ENCODE measurements at places on chromosomes 1 and 21. TPM values are rescaled to one million over a fixed set of nuclear protein-coding genes. Genes with fewer than 3 reads are reported as not detected.
A peak's percentile ranks its signal among the peaks of the same experiment; 100 is the strongest.

Gene SLC19A1
- total RNA-seq = 25.0 TPM

Gene GART
- 105 TPM for total RNA-seq

Gene COL16A1
- 3.6 TPM for total RNA-seq

Gene ARMH1
- 16.9 TPM for total RNA-seq

Gene MAN1A2
- 50.3 TPM for total RNA-seq

Gene RGS16
- 0.25 TPM for total RNA-seq

Gene KCNE1
- 0.31 TPM for total RNA-seq

Gene TMEM125
- total RNA-seq = 55.6 TPM

Gene ATP1A4
- not detected for total RNA-seq

Gene CLDN17
- not detected for total RNA-seq

Gene PCSK9
- 60.7 TPM for total RNA-seq

Gene CD160
- not detected for total RNA-seq

Gene KIF14
- 30.0 TPM for total RNA-seq

- DNase-seq = no peak
Observed at GRCh38 chr1:188325211-188325610, 1496.5 kb downstream of the PLA2G4A start.

- DNase-seq = no peak
Observed at GRCh38 chr1:71695821-71696220, 586.5 kb downstream of the NEGR1 start.

- DNase-seq = no peak
Observed at GRCh38 chr21:25827513-25827912, 92.7 kb downstream of the GABPA start.

DNA sequence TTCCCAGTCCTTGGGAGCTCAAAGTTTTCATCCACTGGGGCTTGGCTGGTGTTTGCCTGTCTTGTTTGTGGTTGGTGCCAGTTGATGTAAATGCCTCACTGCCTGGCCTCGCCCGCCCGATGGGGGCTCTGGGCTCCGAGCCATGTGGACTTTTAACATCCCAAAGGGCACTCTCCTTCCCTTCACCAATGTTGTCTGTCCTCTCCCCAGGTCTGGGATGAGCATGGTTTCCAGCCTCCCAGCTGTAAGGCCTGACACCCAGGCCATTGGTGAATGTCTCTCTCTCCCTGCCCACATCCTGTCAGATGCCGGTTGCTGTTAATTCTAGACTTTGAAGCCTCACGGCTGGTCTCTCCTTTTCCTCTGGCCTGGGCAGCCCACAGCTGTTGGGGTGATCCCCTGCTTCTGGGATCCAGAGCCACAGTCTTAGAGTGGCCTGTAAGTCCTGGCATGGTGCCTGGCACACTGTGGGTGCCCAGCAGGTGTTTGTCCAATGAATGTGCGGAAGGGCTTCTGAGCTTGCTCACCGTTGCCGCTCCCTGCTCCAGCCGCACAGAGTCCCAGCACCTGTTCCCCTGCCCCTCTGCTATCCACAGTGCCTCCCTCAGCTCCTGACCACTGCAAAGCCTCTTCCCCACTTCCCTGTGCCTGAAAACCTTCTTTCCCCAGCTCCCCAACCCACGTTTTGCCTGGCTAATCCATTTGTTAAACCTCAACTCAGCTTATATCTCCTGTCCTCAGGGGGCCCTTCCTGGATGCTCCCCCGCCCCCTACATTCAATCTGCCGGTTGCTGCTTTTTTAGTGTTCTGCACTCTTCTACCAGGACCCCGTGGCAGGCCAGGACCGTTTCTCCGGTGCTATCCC, 3.3 kb upstream of the C1orf174 start:
- no peak for DNase-seq

DNA sequence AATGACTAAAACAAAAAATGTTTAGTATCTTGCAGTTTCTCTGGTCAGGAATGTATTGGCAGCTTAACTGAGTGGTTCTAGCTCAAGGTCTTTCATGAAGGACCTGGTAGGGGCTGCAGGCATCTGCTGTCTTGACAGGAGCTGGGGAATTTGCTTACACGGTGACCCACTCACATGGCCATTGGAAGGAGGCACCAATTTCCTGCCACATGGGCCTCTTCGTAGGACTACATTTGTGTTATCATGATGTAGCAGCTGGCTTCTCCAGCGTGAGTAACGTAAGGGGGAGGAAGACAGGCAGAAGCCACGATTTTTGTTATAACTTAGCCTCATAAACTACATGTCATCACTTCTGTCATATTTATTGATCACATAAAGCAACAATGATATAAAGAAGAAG, 376.3 kb downstream of the AMY1C start:
- no peak for DNase-seq

DNA sequence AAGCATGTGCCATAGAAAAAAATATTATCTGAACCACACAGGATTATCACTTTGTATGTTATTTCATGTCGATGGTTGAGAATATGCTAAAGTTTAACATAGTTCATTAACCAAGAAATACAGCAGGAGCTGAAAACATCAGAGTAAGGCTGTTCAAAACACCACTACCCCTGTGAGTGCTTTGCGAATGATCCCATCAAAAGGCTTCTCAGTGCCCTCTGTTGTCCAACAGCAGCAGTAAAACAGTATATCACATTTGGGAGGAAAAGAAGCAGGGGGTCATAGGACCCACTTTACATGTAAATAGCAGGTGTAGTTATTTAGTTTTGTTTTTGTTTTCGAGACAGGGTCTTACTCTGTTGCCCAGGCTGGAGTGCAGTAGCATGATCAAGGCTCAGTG, 289.4 kb upstream of the FMN2 start:
- DNase-seq = no peak

GRCh38 chr1:2344744-2345296, 46.5 kb downstream of the MORN1 start:
- no peak for DNase-seq

DNA sequence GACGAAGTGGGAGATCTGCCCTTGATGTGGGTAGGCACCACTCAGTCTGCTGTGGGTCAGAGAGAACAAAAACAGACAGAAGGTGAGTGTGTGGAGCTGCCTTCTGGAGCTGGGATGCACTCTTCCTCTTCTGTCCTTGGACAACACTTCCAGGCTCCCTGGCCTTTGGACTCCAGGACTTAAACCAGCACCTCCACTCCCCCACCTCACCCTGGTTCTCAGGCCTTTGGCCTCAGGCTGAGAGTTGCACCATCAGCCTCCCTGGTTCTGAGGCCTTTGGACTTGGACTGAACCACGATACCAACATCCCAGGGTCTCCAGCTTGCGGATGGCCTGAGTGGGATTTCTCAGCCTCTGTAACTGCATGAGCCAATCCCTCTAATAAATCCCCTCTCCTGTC, 68.1 kb upstream of the STUM start:
- DNase-seq = no peak

- DNase-seq = peak; percentile 69
Observed at GRCh38 chr1:229227298-229227919, 43.5 kb upstream of the RAB4A start.

- DNase-seq = no peak
Observed at GRCh38 chr1:9882296-9882944, 27.6 kb downstream of the CTNNBIP1 start.

GRCh38 chr1:16447641-16448040, 7.1 kb downstream of the NECAP2 start:
- DNase-seq = no peak

DNA sequence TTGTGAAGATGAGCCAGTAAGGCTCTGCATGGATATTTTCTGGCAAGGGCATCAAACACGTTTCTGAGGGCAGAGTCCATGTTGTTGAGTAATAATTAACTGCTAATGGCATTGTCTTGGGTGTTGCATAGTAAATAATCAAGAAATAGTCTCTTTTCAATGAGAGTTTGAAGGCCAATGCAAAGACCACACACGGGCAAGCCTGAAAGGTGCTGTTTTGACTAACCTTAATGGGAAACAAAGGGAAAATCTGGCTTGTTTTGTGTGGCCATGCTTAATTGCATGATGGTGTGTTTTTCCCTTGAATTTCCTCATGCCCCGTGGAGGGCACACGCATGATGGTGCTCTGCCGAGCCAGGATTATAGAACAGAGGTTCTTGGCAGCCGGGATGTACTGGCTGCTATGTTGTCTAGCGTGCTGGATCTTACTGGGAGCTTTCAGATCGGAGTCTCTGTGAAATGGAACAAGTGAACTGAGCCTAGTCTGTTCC, 127.6 kb downstream of the NOS1AP start:
- DNase-seq = no peak

DNA sequence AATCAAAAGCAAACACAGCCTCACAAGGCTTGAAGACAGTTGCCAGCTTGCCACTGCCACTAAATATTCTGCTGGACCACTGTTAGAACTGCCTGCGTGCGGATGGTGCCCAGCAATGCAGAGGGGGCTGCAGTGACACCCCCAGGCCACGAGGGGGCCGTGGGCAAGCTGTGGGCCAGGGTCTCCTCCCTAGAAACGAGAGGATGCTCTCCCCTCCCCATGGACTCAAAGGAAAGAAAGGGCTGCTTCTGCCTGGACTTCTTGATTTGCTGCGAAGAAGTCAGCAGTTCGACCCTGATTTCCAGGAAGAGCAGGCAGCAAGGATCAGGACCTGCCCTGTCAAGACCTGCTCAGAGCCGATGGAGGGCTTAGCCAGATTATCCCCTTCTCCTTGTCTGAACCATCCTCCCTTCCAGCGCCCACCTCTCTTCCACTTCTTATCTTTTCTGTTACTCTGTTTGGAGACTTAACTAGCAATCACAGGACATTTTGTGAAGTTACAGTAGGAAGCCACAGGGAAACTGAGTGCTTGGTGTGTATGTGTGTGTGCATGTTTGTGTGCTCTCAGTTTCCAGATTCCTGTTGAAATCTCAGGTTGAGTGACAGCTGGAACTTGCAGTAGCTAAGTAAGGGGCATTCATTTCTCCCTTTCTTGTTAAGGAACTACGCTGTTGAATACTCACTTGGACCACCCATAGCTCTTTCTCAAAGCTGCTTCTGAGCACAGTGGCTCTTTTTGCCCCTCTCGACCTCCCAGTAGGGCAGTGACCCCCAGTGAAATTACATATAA, 2.7 kb downstream of the MAN1C1 start:
- no peak for DNase-seq

DNA sequence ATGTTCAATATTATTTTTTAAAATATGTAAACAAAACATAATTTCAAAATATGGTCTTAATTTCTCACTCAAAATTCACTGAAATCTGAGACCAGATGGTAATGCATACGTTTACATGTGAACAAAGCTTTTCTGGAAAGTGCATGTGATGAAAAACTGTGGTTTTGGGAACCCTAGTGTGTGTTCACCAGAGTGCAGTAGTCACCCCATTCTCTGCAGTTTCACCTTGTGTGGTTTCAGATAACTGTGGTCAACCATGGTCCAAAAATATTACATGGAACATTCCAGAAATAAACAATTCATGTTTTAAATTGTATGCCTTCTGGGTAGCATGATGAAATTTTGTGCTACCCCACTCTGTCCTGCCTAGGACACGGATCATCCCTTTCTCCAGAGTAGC, 2021.9 kb downstream of the MRPL39 start:
- no peak for DNase-seq

GRCh38 chr1:39959651-39960333, 4.8 kb downstream of the MFSD2A start:
- DNase-seq = no peak

- no peak for DNase-seq
Observed at GRCh38 chr1:84830136-84830535, 62.9 kb downstream of the LPAR3 start.

- DNase-seq = no peak
Observed at GRCh38 chr1:156344409-156344808, 6.1 kb downstream of the TSACC start.

- no peak for DNase-seq
Observed at GRCh38 chr1:229856009-229856650, 210.9 kb upstream of the GALNT2 start.

DNA sequence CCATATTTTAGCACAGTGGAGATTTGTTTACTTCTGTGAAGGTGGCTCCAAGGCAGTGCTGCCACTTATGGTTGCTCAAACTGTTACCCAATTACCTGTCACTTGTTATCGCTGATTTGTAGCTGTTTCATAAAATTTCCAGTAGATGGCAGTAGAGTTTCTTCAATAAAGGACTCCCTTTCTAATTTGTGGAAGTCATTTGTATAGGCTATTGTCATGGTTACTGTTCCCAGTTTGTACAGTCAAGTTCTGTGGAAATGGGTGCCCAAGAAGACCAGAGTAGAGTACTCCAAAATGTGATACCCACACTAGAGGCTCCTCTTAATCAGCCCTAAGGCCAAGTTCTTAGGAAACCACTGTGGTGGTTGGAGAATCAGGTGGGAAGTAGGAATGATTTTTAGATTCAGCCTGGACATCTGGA, 186.1 kb downstream of the CLEC20A start:
- peak; percentile 15 for DNase-seq

GRCh38 chr1:225426395-225427234, 1.2 kb downstream of the LBR start:
- DNase-seq = no peak

DNA sequence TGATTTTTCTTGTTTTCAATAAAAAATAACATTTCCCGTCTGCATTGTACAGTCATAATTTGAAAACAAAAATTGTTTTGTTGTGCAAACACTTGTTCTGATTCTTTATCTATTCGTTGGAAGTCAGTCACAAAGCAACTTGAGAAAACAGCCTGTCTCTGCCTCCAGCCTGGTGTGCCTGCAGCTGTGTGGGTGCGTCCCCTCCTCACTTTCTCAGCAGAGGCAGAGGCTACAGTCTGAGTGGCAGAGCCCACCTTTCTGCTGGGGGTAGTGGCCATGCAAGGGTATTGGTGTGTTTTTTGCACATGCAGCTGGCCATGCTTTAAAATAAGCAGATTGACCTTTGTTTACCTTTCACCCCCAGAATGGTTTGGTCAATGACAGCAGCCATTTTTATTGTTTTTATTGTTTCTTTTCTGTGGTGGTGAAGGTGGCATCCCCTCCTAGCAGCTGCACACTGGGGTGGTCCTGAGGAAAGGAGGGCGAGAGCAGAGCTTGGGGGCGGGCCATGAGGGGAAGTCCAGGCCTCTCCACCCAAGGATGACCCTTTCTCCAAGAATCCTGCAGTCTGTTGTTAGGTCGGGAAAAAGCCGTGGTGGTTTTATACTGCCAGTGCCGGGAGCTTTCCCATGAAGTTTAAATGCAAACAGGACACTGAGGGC, 159.6 kb downstream of the PCBP3 start:
- no peak for DNase-seq

GRCh38 chr1:56064705-56065104, 514.7 kb downstream of the PLPP3 start:
- DNase-seq = peak; percentile 77

DNA sequence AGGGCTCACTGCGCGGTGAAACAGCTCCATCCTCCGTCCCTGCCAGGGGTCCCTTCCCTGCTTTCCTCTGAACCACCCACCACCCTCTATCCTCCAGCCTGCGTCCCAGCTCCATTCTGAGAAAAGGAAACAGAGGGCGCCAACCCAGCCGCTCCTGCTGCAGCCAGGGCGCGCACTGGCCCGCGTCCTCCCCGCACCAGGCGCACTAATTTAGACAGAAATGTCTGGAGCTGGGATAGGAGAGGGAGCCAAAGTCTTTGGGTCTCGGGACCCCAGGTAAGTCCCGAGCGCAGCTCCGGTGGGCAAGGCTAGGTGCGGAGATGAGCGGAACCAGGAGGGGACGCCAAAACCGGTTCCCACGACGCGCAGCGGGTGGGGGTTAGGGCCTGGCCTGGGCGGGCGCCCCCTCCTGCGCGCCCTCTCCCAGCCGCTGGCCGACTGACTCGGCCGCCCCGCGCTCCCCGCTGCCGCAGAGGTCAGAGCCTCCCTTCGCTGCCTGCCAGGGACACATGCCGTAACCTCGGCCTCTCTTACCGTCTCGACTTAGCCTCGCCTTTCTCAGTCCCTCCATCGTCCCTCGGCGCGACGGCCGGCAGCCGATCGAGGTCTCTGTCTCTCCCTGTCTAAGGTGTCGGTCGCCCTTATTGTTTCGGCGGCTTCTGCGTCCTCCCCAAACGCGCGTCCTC, 2.0 kb downstream of the CAMK2N1 start:
- DNase-seq = peak; percentile 28

- DNase-seq = no peak
Observed at GRCh38 chr1:14980621-14981218, 172.8 kb upstream of the TMEM51 start.

Data from PC-9 (cell line).